ENCODE measurements at places on chromosomes 3 and 15. TPM values are rescaled to one million over a fixed set of nuclear protein-coding genes. Genes with fewer than 3 reads are reported as not detected.

The GAP43 gene
- not detected for total RNA-seq

The PRICKLE2 gene
- 3.5 TPM for total RNA-seq

The LDHAL6B gene
- total RNA-seq, result not detected

The SMC4 gene
- total RNA-seq, result 123 TPM

The PYGO1 gene
- 0.85 TPM for total RNA-seq

The ERICH6 gene
- not detected for total RNA-seq

The LPP gene
- 140 TPM for total RNA-seq

The CMTM8 gene
- not detected for total RNA-seq

The SLC22A14 gene
- not detected for total RNA-seq

The ATP13A5 gene
- total RNA-seq, result not detected

The MESP2 gene
- total RNA-seq, result not detected

The EFCC1 gene
- total RNA-seq, result 3.3 TPM

The EFHB gene
- not detected for total RNA-seq

The C3orf49 gene
- total RNA-seq, result not detected

The TRIM42 gene
- total RNA-seq, result not detected

The TM6SF1 gene
- not detected for total RNA-seq

The NR2E3 gene
- total RNA-seq, result 1.3 TPM

The CD200R1 gene
- total RNA-seq, result not detected

The CLDN18 gene
- total RNA-seq, result not detected

The MCF2L2 gene
- total RNA-seq, result 1.1 TPM

The ZIC4 gene
- not detected for total RNA-seq

Data from Peyer's patch (tissue), 4 donors.